ENCODE measurements at places on chromosomes 11 and 22.

DNA sequence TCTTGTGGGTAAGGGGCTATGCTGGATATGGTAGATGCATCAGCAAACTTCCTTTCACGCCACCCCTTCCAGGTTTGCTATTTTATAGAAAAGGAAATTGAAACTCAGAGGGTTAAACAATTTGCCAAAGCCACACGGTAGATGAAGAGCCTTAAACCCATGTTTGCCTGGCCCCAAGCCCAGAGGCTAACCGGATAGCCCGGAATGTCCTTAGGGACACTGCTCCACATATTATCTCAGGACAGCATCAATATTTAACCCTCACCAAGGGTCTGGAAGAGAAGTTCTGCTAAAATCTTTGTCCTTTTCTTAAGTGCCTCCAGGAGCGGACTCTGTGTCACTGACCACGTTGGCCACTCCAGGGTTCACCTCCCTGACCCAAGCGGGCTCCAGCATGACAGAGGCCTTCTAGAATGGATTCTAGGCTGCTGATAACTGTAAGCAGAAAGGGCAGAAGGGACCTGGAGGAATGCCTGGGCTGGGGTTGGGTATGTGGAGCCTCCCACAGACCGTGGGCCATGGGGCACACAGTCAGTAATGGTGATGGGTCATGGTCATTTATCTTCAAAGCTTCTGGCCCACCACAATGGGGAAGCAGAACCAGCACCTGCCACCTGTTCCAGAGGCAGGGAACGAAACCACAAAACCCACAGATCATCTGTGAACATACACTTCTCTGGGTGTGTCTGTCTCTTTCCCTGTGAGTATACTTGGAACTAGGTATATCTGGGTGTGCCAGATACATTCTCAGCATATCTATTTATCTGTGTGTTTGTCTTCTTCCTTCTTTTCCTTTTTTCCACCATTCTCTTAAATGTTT, 5.4 kb upstream of the TMEM86A start:
- no peak for DNase-seq

DNA sequence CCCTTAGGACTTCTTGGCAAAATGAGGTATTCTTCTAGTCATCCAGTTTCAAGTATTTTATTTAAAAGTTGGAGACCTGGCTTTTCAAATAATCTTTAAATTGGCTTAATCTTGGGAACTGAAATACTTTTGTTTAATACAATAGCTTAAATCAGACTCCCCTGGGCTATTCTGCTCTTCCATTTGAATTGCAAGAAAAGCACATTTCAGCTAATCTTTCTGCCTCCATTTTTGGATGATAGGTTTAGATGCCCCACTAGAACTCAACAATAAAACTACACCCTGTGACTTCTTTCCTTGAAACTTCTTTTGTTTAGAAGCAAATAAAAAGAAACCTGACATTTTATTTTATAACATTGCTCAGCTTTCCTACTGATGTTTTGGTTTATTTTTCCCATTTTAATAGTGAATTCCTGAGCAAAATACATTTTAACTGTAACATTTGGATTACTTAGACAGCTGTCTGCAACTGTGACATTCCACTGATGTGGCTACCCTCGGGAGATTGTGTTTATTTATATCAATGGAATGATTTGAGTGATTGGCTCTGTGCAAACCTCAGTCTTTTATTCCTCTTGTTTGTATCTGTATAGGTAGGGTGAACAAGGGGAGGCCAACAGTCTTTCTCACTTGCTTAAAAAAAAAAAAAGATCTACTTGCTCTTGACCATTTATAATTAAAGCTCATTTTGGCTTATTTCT, 1045.8 kb upstream of the CNTN5 start:
- no peak for DNase-seq

DNA sequence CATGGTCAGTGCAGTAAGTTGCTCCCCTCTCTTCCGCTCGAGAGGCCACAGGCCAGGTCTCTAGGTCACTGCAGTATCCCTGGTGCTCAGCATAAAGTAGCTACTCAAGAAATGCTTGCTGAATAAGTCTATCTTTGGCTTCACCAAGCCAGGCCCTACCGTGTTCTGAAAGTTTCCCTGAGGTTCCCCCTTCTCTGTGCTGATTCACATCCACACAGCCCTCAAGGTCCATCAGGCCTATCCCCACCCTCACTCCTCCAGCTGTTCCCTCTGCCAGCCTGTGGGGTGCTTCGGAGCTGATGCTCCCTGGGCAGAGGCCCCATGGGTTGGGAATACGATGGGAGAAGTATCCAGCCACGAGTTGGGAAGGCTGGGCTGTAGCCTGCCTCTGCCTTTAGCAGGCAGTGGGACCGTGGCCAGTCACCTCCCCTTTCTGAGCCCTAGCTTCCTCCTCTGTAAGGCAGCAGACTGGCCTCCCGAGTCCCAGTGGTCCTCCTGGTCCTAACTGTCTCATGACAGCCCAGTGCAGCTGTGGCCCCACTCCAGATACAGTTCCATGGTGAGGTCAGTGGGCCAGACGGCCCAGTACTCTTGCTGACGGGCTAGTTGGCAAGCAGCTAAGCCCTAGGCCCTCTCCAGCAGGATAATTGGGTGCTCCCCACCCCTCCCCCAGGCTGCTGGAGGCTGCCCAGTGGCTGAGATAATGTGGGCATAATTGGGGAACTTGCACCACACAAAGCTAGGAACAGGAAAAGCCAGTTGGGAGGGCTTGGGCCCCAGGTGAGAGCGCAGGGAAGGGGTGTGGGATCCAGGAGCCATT, 48.2 kb downstream of the NECTIN1 start:
- no peak for DNase-seq

GRCh38 chr11:75425422-75425821, 7.6 kb downstream of the KLHL35 start:
- DNase-seq: no peak

DNA sequence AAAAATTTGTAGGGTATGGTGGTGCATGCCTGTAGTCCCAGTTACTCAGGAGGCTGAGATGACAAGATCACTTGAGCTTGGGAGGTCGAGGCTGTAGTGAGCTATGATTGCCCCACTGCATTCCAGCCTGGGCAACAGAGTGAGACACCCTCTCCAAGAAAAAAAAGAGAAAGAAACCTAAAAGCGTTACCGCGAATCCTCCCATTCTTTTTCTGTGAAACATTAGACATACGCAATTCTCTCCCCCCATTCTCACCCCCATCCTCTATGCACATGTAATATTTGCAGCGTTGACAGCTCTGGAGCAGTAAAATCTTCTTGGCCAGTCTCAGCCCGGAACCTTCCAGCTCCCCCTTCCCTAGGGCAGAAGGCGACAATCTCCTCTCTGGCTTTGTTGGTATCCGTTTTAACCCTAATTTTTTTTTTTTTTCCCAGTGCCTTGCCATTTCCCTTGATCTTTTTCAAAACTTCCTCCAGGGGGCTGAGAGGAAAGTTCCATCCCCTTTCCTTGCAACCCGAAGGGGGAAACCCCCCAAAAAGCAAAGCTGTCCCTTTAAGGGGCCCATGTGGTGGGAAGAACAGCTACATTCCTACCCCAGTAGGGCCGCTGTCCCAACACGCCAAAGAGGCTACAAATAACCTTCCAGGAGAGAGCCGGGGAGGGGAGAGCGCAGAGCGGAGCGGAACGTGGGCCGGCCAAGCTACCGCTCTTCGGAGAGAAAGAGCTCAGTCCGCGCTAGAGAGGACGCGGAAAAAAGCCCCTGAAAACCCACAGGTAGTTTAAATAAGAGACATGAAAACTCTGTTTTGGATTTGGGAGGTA, 1.9 kb downstream of the LRP4 start:
- no peak for DNase-seq

DNA sequence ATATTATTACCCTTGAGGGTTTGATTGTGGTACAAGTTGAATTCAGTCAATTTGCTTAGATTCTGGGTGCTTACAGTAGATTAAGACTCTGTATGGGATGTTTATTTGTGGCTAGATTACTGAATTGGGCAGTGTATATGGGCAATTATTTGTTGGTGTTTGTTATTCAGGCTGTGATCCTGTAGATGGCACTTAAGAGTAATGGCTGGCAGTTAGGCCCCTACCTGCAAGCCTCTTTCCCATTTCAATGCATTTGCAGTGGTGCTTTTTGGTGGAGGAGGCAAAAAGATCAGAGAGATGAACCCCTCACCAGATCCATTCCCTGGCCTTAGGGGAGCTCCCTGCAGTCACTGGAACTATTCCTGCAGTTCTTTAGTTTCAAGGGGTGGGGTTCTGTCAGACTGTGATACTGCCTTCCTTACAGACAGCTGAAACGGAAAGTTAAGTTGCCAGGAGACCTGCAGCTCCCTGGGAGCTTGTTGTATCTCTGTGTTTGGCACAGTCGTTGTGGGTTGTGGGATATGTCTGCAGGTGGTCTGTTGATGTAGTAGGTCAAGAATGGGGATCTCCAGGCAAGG, 199.5 kb downstream of the AASDHPPT start:
- DNase-seq: no peak

GRCh38 chr11:115153135-115153534, 351.1 kb downstream of the CADM1 start:
- no peak for DNase-seq

DNA sequence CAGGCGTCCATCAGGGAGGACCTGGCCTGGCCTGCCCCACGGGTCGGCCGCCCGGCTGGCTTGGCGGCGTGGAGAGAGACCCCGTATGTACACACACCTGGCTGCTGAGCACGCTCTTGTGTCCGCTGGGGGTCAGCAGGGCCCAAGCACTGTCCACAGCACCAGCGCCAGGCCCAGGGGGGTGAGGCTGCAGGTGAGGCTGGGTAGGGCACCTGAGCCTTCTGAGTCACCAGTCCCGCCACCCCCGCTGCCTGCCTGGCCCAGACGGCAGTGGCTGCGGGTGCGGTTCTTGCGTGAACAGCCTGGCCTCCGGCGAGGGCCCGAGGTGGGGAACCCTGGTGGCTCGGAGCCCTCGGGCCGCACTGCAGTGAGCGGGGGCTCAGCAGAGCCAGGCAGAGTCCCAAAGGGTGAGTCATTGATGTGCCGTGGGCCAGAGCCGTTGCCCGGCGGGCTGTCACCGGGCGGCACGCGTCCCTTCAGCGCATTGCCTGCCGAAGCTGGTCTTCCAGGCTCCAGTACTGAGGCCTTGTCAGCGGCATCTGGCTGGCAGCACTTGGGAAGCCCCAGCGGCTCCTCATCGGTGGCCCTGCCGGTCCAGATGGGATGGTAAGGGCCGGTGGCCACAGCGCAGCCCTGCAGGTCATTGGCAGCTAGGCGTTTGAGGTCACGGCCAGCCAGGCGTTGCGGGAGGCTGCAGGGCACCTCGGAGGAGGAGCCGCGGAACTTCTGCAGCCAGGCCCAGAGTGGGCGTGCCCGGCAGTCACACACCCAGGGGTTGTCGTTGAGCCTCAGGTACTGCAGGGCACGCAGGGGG, 26.3 kb downstream of the RTN4R start:
- DNase-seq: no peak

DNA sequence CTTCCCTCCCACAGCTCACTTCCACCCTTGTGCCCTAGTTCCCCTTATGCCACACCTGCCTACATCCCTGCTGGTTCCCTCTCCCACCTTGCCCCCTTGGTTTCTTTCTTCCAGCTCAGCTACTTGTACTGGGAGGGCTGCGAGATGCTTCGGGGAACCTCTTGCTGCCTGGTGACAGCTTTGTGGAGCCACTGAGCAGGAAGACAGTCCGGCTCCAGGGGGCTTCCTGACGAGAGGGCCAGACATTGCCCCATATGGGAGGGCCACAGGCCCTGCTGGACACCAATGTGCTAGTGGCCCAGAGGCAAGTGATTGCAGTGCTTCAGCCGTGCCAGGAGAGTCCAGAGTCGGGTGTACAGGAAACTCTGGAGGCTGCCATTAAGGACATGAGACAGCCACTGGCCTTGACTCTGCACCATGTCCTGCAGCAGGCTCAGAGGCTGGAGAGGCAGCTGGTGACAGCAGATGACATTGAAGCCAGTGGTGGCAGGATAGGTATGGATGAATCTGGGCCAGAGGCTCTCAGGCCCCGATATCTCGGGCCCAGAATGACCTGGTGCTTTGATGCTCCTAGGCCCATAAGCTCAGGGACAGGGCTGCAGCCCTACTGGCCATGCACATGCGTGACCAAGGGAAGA, 54.3 kb downstream of the BTG4 start:
- DNase-seq: no peak

DNA sequence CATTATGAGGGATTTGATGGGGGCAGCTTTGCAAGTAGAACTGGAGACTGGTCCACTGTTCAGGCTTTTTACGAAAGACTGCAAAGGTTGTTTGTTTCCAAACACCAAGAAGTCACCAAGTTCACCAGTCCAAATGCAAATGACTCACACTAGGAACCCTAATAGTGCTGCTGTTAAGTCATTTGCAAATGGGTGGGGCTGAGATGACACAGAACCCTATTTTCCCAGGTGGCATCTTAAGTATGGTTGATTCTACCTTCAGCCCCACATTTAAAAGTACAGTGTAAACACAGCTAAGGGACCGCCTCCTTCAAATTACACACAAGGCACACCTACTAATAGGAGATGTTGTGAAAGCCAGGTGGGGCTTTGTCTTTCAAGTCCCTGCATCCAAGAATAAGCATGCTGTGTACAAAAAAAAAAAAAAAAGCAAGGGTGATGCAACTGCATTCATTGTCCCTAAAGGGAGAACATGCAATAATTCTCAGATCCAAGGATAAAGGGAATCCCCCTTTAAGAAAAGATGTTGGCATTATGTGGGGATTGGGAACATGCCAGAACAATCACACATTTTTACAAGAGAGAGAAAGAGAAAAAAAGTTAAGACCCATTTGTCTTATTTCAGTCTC, 27.3 kb downstream of the BDNF start:
- no peak for DNase-seq

- no peak for DNase-seq
Observed at GRCh38 chr11:116473790-116474346, 298.9 kb downstream of the BUD13 start.

- DNase-seq: no peak
Observed at GRCh38 chr11:111450480-111451320, 61.5 kb downstream of the BTG4 start.

- DNase-seq: no peak
Observed at GRCh38 chr11:133669371-133670053, 137.2 kb upstream of the OPCML start.

GRCh38 chr11:10385696-10386095, 69.4 kb upstream of the AMPD3 start:
- no peak for DNase-seq

- DNase-seq: no peak
Observed at GRCh38 chr11:19714387-19715363, 2.0 kb downstream of the NAV2 start.

DNA sequence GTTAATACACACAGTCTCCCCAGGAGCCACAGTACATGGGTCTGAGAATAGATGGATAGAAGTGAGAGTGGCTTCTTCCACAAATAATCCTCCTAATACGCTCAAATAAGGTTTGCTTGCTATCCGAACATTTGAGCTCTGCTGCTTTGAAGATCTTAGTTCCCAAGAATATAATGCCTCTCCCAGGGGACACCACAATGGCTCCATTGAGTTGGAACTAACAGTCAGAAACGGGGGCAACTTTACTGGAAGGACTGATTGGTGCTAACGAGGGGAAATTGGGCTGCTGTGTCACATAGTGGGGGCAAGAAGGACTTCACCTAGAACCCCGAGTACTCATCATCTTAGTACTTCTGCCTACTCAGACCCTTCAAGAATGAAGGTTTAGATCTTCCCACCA, 66.2 kb downstream of the IGLL5 start:
- no peak for DNase-seq

DNA sequence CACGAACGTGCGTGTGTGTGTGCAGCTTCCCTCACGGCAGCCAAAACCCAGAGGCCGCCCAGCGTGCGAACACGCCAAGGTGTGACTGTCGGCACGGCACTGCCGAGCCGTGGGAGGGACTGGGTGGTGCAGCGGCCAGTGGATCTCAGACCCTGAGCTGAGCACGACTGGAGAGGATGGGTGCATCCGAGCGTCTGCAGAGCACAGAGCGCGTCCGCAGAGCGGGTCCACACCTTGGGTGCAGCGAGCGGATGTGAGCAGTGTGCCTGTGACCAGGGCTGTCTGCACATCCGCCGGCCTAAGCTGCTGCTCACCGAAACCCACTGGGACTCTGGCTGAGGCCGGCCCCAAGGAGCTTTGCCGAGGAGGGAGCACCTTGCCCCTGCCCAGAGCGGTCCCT, 22.7 kb downstream of the PTDSS2 start:
- DNase-seq: no peak

All from right renal pelvis (tissue), 4 donors.